Esophagus muscularis mucosa (tissue), 4 donors: ENCODE measurements at places on chromosomes 16 and 17. TPM values are rescaled to one million over a fixed set of nuclear protein-coding genes. Genes with fewer than 3 reads are reported as not detected.
A peak's percentile ranks its signal among the peaks of the same experiment; 100 is the strongest.

GRCh38 chr17:58006560-58006923 lies 504 bp downstream of the SRSF1 start:
- peak; percentile 95 for DNase-seq

DNA sequence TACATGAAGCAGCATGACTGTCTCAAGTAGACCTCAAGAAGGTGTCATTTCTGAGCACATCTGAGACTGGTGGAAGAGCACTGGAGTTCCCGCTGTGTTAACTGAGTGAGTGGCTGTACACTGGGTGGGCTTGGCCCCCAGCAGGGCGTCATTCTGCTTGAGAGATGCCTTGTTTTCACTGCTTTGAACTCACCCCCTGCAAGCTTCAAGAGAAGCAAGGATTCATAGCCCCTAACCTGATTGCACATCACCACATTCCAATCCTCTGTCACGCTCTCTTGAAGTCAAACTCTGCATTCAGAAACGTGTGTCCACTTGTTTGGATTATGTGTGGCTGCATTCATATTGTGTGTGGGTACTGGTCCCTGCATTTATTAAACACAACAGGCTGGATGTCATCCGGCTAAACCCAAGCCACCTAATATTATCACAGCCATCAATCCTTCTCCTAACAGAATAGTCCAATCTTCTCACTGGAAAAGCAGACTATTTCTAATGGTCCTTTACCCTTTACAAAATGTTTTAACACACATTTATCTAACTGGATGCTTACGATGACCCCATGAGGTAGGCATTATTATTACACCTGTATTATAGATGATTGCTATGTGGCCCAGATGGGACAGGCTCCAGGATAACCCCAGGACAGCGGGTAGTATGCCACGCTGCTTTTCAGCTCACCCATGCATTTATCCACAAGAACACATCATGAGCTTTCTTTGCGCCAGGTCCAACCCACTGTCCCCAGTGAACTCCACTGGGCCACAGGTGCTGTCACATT lies 76.3 kb downstream of the USP31 start:
- peak; percentile 75 for DNase-seq

DNA sequence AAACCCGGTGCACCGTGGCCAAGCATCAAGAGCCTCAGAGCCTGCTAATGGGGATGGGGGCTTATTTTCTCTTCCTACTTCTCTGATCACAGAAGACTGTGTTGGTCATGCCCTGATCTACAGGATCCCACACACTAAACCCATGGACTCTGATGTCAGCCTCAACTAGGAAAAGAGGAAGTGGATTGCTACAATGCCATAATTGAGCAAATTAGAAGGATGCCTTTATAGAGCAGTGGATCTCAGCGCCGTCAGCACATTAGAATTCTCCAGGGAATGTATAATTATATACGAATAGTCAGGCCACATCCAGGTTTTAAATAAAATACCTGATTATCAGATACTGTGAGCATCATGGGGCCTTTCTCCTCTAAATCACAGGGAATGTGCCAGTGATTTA lies 64.8 kb downstream of the VAT1L start:
- no peak for DNase-seq

GRCh38 chr16:72835086-72835485 lies 212.8 kb downstream of the ZFHX3 start:
- no peak for DNase-seq

DNA sequence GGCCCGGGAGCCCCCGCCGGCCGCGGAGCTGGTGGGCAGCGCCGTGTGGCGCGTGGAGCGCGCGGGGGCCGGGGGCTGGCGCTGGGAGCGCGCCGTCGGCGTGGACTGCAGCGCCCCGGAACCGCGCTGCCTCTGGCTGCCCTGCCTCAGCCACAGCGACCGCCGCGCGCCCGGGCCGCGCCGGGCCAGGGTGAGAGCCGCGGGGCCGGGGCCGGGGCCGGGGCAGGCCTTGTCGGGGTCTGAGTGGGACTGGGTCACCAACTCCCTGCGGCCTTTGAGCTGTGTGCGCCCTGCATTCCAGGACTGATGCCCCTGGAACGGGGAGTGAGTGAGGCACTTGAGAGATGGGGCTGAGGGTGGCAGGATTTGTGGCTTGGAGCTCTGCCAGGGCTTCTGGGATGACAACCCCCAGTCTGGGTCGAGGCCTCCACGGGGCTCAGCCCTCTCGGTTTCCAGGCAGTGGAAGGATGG lies 25.7 kb downstream of the ARHGAP23 start:
- DNase-seq = no peak

DNA sequence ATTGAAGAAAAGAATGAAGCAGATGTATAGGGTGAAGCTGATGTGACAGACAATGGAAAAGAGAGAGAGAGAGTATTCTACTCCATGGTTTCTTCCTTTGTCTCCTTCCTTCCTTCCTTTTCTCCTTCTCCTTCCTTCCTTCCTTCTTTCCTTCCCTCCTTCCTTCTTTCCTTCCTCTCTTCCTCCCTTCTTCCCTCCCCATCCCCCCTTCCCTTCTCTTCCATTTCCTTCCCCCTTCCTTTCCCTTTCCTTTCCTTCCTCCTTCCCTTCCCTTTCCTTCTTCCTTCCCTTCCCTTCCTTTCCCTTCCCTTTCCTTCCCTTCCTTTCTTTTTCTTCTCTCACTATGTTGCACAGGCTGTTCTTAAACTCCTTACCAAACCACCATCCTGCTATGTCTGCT lies 55.7 kb upstream of the GPR139 start:
- DNase-seq = no peak

- DNase-seq = no peak
Measured at GRCh38 chr16:1308036-1308976, 1.1 kb upstream of the UBE2I start.

- no peak for DNase-seq
Measured at GRCh38 chr17:76150712-76151622, 9.9 kb upstream of the FOXJ1 start.

DNA sequence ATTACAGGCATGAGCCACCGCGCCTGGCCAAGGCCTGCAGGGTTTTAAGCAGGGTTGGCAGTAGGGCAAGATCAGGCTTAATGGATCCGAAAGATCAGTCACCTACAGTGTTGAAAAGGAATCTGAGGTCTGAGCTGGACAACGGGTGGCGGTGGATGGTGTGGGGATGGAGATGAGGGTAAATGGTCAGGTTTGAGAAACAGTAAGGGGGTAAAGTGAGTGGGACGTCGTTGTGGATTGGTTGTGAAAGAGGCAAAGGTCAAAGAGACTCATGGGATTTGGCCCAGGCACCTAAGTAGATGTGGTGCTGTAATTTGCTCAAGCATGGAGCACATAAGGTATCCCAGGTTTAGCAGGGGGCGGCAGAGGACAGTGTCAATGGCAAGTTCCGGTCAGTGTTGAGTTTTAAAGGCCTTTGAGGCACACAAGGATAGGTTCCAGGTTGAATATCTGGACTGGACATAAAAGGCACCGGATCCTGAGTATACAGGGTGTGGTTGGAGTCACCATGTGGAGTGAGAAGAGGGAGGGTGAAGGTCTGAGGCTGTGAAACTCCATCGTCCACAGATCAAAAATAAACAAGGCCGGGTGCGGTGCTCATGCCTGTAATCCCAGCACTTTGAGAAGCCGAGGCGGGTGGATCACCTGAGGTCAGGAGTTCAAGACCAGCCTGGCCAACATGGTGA lies 1.1 kb upstream of the SLC16A5 start:
- no peak for DNase-seq

GRCh38 chr17:49986396-49987289 lies 8.4 kb downstream of the DLX3 start:
- DNase-seq = no peak

GRCh38 chr17:50148226-50149090 lies 2.0 kb downstream of the PPP1R9B start:
- no peak for DNase-seq

GRCh38 chr17:6346156-6346786 lies 88.7 kb downstream of the AIPL1 start:
- peak; percentile 82 for DNase-seq

DNA sequence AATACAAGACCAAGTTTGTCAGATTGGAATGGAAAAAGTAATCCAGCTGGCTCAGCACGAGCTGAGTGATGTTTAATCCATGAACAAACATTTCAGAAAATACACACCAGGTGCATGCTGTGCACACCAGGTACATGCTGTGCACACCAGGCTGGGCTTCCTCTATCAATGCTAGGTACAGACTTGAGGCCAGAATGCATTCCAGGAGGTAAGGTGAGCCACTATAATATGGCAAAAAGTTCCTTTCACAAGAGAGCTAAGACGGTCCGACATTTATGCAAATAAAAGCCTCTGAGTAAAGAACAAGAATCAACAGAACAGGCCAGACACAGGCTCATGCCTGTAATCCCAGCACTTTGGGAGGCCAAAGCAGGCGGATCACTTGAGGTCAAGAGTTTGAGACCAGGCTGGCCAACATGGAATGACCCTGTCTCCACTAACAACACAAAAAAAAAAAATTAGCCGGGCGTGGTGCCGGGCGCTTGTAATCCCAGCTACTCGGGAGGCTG lies 128.2 kb downstream of the ZNF778 start:
- DNase-seq = no peak

DNA sequence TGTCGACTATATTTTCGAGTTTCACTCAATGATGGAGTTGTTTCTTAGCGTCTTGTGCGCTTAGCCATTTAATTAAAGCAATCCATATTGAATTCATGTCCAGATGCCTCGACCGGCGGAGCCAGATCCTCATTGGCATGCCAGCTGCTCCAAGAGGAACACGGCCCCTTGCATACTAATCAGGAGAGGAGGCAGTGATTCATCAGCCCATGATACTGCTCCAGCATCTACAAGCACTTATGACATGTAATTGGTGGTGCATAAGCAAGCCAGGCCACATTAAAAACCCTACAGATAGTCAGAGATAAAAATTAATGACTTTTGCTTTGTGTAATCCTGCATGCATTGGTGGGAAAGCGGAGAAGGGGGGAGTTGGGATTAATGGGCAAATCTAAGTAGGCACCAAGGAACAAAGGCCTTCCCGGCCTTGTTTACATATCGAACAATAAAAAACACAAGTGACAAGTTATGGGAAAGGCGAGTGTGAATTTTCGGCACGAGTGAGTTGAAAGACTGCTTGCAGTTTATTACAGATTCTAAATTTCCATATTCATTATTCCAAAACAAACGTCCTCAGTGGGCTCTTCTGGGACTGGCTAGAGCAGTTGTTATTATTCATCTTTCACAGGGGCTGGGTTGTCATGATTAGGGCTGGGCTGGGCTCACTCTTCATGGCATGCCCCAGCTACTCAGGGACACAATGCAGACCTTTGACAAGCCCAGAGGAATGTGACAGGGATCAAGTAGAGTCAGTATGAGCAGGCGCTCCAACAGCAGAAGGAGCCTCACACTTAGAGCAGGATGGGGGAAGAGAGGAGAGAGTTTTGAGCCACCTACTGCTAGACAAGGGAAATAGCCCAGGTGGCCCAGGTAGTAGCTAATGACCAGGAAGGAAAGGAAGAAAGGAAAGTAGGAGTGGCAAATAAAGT lies 281.7 kb upstream of the ZFHX3 start:
- DNase-seq = no peak

GRCh38 chr17:39360537-39360936 lies 40.9 kb downstream of the FBXL20 start:
- DNase-seq = no peak

GRCh38 chr17:34723875-34724274 lies 144.5 kb downstream of the TMEM132E start:
- DNase-seq = no peak

- peak; percentile 4 for DNase-seq
Measured at GRCh38 chr16:26524281-26524680, 542.4 kb upstream of the C16orf82 start.

DNA sequence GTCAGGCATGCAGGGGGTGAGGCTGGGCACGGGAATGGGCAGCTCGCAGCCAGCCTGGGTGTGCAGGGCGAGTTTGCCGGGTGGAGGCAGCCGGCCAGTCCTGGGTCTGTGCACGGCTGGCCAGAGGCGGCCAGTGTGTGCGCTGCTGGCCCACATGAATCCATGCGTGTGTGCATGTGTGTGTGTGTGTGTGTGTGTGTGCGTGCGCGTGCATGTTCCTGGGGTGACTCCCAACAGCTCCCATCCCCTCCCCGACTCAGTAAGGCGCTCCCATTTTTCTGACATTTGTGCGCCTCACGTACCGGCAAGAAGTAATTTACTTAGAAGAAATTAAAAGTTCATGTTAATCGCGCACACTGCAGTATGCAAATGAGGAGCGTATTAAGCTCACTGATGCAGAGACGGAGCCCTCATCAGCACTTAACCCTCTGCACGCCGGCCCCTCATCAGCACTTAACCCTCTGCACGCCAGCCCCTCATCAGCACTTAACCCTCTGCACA lies 55.4 kb upstream of the ACSF3 start:
- DNase-seq = no peak

- DNase-seq = no peak
Measured at GRCh38 chr17:3689262-3690093, 6.5 kb downstream of the P2RX5 start.

DNA sequence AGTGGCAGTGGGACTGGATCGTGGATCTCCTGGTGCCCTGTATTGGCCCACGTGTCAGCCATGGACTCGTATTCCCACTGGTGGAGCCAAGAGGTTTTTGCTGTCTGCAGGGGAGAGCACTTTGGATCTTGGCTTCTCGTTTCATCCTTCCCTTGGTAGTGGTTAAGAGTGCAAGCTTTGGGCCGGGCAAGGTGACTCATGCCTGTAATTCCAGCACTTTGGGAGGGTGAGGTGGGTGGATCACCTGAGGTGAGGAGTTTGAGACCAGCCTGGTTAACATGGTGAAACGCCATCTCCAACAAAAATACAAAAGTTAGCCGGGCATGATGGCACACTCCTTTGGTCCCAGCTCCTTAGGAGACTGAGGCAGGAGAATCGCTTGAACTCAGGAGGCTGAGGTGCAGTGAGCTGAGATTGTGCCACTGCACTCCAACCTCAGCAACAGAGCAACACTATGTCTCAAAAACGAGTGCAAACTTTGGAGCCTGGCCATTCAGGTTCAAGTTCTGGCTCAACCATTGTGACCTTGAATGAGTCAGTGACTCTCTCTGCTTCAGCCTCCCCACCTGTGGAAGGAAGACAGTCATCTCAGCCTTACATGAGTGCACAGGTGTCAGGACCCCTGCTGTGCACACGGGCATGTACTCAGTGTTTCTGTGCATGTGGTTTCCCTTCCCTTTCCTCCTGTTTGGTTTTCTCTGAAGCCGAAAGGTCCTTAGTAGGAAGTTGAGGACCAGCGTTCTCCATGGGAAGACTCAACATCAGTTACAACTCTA lies 57.4 kb downstream of the PLCG2 start:
- DNase-seq = no peak

The ATP2C2 gene
- not detected for total RNA-seq

The HSF4 gene
- total RNA-seq = 27.3 TPM

The C17orf50 gene
- not detected for total RNA-seq

The PITPNM3 gene
- 46.5 TPM for total RNA-seq

The KCNJ2 gene
- total RNA-seq = 7.1 TPM

The HNF1B gene
- total RNA-seq = not detected

The CA7 gene
- total RNA-seq = not detected

The RHBDL1 gene
- total RNA-seq = 2.0 TPM

The HASPIN gene
- total RNA-seq = not detected
